ENCODE measurements at places on chromosomes 3 and 15.

GRCh38 chr3:14431452-14431916 is 29.1 kb downstream of the SLC6A6 start:
- peak; percentile 51 for DNase-seq

- DNase-seq, result no peak
Observed at GRCh38 chr15:74790080-74790916, 8.4 kb downstream of the CSK start.

DNA sequence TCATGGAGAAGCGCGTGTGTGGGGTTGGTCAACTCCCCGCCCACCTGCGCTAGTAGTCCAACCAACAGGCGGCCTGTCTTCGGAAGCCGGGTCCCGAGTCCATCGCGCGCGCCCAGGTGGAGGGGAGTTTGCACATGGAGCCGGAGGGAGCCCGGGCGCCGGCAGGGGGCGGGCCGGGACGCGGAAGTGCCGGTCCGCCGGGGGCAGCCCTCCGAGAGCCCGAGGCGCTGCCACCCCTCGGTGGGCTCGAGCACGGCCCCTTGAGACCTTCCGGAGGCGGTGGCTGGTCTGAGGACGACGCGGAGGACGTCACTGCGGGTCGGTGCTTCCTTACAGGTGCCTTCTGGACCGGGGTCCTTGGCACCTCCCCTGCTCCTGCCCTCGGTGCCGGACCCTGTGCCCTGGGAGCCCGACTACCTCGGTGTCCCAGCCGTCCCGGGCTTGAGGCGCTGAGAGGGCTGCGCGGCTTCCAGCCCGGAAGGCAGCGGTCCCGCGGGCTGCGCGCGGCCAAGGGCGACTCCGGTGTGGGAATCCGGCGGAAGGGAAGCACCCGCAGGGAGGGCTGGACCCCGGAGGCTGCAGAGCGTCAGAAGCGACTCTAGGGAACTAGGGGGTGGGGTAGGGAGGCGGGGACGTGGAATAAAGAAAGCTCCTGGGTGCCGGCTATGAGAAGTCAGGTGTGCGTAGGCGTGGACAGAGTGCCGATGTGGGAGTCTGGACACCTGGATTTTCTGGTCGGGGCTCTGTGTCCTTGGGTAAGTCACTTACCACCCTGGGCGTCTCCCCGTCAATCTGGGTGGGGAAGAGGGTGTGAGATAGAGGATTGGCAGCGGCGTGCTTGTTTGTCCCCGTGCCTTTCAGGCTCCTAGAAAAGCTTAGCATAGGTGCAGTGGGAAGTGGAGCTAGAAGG is 212.3 kb downstream of the FGF12 start:
- no peak for DNase-seq

DNA sequence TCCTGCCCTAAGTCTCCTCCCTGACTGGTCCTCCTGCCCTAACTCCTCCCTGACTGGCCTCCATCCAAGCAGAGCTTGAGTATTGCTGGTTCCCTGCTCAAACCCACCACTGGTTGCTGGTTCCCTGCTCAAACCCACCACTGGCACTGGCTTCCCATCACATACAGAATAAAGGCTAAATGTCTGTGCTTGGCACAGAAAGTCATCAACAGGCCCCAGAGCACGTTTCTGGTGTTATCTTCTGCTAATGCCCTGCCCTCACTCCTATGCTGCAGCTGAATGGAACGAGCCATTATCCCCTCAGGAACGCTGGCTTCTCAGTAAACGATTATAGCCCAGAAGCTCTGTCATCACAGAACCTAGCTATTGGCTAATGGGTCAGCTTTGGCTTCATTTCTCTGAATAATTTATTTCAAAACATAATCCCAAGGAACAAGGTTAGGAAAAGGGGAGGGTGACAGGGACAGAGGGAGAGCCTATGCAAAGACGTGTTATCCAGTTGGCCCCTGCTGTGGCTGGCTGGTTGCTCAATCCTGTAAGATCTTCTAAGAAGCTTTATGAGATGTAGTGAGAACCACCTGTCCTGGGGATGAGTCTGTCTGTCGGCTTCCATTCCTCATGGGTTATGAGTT is 6.3 kb upstream of the MUC20 start:
- DNase-seq, result no peak

DNA sequence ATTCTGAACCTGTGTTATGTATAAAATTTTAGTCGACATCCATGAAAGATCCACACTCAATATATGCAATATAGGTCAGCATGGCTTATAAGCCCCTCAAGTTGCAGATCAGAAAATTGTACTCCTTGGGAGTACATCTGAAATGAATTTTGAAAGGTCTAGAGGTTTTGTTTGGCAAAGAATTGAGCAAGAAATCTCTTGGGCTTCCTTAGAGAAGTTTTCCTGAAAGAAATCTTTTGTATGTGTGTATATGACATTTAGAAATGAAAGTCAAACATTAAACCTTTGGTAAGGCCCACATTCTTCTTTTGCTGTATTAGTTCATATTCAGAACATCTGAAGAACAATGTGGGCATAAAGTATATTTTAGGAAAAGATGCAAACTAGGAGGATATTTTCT is 1006.6 kb downstream of the NAALADL2 start:
- DNase-seq, result no peak

GRCh38 chr15:94066046-94066445 is 165.3 kb upstream of the MCTP2 start:
- DNase-seq, result no peak

GRCh38 chr3:114421204-114421603 is 127.4 kb downstream of the TIGIT start:
- DNase-seq, result no peak

- DNase-seq, result no peak
Observed at GRCh38 chr3:169548194-169548593, 115.3 kb downstream of the MECOM start.

DNA sequence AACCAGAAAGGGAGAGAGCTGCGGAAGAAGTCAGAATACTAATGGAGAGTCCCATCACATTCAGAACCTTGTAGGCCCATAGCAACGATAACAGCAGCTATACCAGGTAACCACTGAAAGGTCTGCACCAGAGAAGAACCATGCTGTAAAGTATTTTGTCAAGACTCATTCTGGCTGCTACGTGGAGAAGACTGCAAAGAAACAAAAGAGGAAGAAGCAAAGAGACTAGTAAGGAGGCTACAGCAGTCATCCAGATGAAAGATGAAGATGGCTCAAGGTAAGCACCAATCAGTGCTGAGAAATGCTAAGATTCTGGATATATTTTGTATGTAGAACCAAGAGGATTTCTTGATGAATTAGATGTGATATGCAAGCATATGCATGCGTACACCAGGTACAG is 39.6 kb downstream of the ACAP2 start:
- DNase-seq, result no peak

DNA sequence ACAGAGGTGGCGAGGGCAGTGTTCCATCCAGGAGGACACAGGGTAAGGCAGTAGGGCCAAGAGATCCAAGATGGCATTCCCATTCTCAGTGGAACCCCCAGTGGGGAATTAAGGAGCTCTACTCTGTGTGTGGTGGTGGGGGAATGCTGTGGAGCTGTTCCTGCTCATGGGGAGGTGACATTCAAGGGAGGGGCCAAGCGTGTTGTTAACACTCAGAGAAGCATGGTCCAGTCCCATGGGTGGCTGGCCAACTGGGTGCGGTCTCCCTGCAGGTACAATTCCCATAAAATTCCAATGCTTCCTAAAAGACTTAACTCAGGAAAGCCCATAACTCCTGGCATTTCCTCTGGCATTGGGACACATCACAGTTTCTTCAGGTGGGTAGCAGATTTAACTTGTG is 2.3 kb downstream of the CAMP start:
- no peak for DNase-seq

DNA sequence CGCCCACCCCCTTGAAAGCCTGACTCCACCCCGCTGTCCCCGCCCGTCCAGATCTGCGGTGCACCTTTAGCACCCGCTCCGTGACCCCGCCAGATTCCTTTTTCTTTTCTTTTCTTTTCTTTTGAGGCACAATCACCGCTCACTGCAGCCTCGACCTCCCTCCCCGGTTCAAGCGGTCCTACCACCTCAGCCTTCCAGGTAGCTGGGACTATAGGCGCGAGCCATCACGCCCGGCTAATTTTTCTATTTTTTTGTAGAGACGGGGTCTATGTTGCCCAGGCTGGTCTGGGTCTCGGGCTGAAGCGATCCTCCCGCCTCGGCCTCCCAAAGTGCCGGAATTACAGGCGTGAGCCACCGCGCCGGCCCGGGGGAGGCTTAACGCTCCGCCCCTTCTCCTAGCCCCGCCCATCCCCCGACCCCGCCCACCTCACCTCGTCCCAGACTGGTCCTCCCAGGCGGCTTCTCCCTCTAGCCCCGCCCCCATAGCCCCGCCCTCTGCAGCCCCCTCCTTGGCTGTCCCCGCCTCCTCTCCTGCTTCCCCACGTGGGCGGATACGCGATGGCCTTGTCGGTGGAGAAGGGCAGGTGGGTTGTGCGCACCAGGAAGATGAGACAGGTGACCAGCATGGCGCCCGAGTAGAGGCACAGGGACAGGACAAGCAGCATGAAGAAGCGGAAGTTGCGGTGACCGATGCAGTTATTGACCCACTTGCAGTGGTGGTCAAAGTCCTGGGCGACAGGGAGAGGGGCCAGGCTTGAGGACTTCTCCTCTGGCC is 3.2 kb downstream of the ZDHHC19 start:
- peak; percentile 94 for DNase-seq

GRCh38 chr3:138114431-138114918 is 933 bp downstream of the DZIP1L start:
- peak; percentile 27 for DNase-seq

DNA sequence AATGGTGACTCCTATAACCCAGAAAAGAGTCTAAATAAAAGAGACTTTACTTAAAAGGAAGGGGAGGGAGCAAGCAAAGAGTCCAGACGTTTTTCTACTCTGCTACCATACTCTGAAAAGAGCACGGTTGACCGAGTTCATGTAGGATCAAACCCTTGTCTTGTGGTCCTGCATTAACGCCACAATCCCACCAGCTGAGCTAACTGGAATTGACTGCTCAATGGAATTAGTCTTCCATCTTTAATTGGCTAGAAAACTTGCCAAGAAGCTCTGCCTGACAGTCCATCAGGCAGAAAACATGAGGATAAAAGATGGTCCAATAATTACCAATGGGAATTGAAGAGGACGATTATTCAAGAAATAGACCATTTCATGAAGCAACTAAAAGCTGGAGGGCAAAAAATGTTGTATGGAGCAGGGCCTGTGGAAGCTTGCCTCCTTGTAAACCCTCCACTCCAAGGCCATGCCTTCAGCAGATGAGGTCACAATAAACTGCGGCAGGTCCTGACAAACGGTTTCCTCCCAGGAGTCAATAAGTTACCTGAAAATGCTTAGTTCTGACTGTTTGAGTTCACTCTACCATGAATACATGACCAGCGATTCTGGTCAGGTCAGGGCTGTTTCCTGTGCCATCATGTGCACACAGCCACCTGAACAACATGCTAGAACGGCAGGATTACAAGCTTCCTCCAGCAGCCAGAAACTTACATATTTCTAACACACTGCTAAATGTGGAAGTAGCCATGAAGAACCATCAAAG is 35.6 kb upstream of the ARHGEF3 start:
- DNase-seq, result no peak

GRCh38 chr3:131217296-131217741 is 164.3 kb upstream of the NUDT16 start:
- no peak for DNase-seq

GRCh38 chr15:32991619-32992111 is 202.8 kb downstream of the FMN1 start:
- no peak for DNase-seq

DNA sequence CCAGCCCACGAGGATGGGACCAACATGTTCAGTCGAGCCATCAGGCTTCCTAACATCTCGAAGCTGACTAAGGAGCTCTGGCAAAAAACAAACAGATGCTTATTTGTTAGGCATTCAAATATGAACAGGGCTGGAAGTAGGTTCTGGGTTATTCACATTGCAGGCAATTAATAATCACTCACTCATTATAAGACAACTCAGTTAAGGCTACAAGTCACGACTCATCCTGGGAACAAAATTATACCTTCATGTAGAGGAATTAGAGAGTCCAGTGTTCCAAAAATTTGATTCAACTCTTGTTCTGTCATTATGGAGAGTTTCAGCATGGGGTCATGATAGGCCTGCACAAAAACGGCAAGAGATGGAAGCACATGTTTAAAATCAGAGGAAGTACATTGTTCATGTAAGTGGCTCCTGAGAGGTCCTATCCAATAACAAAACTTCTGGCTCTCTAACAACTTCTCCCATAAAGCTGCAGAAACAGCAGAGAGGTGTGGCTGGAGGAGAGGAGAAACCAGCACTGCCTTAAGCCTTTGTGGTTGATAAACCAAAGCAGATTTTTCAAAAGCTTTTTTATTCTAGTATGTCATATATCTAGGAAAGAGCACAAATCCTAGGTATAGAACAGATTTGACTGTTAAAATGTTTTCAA is 50.6 kb downstream of the ARHGEF3 start:
- no peak for DNase-seq

GRCh38 chr3:14467814-14468620 is 65.6 kb downstream of the SLC6A6 start:
- peak; percentile 98 for DNase-seq

- no peak for DNase-seq
Observed at GRCh38 chr3:122003112-122003511, 18.9 kb downstream of the ILDR1 start.

DNA sequence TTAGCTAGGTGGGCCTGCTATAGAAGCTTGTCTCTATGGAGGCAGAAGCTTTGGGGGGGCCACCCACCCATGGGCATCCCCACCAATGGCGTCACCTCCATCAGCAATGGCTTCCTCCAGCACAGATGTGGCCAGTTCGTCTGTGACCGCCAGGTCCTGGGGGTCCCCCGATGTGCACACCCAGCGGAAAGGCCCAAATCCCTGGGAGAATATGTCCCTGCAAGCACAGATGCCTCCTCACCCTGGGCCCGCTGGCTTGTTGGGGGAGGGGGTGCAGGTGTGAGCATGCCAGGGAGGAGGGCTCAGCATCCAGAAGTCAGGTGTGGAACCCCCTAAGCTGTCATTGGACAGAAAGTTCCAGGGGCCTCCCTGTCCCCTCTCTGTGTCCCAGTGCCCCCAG is 19.6 kb downstream of the UROC1 start:
- no peak for DNase-seq

DNA sequence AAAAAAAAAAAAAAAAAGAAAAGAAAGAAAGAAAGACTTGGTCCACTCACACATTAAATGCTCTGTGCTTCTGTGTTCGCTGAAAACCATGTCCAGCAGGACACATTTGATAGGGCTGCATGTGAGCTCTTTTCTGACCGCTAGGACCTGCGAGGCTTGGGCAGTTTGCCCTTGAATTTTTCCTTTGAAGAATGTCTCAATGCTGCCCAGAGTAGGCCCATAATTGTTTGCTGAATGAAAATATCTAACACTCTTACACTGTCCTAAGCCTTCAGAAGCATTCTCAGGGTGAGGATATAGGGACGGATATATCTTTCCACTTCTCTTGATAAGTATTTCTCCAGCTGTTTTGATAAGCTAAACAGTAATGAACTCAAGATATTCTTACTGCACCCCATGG is 6.0 kb downstream of the KIF9 start:
- no peak for DNase-seq

DNA sequence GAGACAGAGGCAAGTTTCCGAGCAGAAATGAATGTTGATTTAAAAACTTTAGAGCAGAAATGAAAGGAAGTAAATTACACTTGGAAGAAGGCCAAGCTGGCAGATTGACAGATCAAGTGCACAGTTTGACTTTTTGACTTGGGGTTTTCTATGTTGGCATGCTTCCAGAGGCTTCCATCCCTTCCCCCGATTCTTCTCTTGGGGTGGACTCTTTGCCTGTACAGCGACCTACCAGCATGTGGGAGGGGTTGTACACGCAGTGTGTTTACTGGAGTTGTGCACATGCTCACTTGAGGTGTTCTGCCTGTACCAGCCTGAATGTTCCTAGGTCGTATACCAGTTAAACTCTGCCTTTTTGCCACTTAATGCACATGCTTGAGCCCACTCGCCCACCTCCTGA is 701.5 kb upstream of the GBE1 start:
- no peak for DNase-seq

- DNase-seq, result no peak
Observed at GRCh38 chr3:30761374-30761773, 133.1 kb downstream of the GADL1 start.
